ENCODE measurements at places on chromosomes 3 and 15.

GRCh38 chr15:40430271-40430805 lies 10.4 kb upstream of the BAHD1 start:
- DNase-seq: peak; percentile 29

DNA sequence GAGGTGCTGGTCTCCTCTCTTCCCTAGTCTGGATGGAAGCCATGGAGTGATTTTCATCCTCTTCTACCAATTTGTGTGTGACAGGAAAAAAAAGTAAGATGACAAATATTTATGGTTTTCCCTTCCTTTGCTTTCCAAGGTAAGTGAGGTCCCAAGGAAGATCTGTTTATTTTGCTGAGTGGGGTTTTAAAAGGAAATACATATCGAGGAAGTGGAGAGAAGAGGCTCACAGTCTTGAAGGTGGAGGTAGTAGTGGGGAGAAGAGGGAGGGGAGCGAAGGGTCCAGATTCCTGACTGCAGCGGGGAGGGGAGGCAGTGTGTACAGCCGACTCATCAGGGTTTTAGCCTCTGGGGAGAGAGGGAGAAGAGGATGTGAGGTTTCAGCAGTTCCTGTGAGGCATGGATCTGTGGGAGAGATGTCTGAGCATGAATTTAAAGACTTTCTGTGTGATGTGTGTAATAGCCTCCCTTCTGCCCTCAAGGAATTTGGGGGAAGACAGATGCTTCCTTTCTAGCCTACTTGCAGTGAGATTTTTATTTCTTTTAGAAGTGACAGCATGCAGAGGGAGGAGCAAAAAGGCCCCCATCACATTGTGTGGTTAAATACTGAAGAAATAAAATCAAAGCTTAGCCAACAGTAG lies 272.4 kb downstream of the THRB start:
- peak; percentile 56 for DNase-seq

DNA sequence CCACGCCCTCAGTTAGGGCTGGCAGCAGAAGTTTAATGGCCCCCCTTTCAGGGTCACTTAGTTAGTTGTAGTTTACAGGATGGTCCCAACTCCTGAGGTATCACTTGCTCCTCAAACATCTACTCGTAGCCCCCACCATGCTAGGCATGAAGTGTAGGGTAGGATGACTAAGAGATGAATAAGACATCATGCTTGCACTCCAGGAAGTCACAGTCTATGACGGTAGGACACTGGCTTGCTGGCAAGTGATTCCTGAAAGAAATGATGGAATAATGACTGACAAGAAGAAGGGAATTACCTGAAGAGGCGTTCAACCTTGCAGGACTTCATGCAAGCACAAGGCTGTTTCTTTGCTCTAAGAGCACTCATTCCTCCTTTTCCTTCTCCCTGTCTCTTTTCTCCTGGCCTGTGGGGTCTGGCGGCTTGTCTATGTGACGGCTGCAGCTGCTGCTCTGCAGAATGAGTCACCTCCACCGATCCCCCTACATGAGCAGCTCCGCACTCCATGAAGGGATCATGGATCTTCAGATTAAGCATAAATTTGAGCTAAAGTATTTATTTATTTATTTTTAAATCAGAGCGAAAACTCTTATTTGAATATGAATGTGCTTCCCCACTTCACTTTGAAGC lies 82.9 kb upstream of the BOC start:
- peak; percentile 70 for DNase-seq

DNA sequence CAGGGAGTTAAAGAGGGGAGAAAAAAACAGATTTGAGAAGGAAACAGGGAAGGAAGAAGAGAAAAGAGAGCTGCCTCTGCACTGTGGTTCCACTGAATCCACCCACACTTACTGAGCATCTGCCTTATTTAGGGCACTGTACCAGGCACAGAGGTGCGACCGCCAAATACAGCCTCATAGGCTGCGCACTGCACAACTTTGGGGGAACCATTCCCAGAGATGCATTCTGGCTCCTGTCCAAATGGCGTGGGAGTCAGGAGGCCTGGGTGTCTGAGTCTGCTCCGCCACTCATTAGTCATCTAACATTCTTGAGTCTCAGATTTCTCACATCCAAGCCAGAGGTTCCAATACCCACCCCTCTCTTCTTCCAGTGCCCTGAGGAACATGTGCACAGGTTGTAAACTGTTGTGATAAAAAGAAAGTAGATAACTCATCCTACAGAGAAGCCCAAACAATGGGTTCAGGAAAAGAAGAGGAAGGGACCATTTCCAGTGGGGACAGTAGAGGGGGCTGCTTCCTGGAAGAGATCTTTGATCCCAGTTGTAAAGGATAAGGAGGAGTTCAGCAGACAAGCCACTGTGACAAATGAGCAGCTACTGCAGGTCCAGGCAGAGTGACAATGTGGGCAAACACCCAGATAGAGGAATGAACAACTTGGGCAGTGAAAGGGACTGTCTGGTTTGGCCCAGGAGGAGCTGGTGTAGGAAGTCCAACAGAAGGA lies 254.6 kb downstream of the UACA start:
- DNase-seq: peak; percentile 94

GRCh38 chr3:51845129-51845528 lies 16.3 kb upstream of the IQCF2 start:
- DNase-seq: no peak

DNA sequence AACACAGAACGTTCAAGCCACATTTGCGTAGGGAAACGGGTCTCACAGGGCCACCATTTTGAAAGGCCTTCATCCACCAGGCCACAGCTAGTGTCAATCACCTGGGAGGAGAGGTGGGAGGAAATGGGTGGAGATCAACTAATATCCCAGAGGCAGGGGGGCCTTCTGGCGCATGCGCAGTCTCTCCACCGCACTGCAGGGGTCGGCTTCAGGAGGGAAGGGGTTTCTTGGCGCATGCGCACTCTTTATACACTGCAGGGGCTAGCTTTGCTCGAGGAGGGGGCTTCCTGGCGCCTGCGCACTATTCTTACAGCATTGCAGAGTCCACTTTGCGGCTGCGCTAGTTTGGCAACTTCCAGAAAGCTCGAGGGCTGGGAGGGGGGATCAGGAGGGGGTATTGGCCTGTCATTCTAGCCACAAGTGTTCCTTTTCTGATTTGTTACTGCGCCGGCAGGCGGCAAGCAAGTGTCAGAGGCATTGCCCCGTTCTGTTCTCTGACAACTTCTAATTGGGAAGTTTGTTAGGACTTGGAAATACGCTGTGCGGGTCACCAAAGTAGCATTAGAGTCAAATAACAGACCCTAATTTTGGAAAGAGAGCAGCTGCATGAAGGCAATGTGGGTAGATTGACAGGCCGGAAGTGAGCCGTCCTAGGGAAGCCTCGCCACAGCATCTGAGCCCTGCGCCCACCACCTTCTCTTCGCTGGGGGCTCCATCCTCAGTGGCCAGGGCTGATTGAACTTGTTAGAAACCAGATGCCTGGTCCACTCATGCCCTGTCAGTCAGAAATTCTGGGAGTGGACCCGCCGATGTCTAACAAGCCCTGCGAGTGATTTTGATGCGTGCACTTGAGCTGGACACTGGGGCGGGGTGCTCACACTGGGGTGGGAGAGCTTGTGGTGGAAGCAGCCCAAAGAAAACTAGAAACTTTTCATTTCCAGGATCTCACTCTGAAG lies 173.5 kb upstream of the NDN start:
- DNase-seq: no peak

DNA sequence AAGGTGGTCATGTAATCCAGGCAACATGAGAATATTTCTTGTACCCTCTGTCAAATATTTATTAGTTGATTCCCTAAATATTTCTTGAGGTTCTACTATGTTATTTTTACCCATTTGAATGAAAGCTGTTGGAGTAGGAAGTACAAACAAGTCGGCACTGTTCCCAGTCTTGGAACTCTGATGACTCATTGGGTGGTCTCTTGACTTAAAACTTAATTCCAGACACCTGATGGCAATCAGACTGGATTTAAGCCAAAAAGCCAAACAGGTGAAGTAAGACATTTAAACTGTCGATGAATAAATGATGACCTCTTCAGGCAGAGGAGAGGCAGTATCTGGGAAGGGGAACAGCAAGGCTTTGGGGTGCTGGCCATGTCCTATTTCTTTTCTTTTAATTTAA lies 22.8 kb downstream of the C2CD4A start:
- peak; percentile 65 for DNase-seq

DNA sequence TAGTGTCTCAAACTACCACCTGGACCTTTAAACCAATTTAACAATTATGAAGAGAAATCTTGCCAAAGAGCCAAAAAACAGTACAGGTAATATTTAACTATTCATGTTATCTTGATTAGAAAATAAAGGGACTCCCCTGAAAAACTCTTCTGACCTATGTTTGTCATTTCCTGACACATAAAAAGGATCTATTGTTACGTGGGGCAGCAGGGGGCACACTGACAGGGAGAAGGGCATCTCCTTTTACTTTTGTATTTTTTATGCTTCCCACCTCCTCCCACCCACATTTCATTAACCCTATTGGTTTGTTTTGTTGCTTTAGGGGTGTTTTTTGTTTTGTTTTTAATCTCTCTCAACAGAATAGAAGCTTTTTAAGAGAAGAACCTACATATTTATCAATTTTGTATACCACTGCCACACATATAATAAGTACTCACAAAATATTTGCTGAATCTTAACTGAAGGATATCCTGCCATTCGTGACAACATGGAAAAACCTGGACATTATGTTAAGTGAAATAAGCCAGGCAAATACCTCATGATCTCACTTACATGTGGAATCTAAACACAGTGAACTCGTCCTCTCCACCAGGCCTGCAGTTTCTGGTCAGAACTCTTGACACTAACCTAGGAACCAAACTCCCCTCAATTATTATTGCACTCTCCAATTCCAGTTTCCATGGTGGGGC lies 17.7 kb downstream of the STAG1 start:
- DNase-seq: no peak

DNA sequence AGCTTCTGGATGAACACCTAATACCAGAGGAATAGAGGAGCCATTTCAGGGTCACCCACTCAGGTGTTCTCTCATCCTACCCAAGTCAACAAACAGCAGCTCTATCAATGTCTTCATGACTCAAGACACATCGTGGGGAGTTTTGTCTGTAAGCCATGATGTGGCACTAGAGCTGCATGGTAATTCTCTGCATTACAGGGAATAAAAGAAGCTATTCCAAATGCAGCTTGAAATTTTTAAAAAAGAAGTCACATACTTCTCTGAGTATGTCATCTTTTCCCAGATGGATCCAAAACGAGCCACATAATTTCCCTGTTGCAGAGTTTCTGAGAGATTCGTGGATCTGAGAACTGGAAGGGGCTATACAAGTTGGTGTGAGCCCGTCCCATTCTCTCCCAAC lies 6.1 kb upstream of the THSD4 start:
- peak; percentile 50 for DNase-seq
